ENCODE measurements at places on chromosomes 16 and 17.

GRCh38 chr16:2904922-2905240, 6.8 kb upstream of the FLYWCH1 start:
- DNase-seq: no peak

DNA sequence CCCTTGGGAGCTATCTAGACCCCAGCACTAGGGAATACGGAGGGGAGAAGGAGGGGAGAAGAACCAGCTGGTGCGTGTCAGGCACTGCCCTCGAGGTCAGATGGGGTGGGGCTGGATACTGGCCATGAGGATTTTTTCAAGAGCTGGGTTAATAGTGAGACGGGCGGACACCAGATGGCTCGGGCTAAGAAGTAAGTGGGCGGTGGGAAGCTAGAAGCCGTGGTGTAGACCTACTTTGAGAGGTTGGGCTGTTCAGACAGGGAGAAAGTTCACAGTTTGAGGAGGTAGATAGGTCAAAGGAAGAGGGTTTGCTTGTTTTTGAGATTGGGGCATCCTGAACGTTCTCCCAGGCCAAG, 303.8 kb downstream of the SEC14L1 start:
- no peak for DNase-seq

- DNase-seq: no peak
Observed at GRCh38 chr17:46851029-46851741, at the start of gene WNT9B. TSS of gene WNT9B (plus strand) at chr17:46851583. CDS start at chr17:46851639, 56 bp downstream.

GRCh38 chr16:3187798-3188674, at the start of gene OR1F1:
TSS of gene OR1F1 (plus strand) at chr16:3188204.
- DNase-seq: no peak
